ENCODE measurements at places on chromosomes 1 and 21.

DNA sequence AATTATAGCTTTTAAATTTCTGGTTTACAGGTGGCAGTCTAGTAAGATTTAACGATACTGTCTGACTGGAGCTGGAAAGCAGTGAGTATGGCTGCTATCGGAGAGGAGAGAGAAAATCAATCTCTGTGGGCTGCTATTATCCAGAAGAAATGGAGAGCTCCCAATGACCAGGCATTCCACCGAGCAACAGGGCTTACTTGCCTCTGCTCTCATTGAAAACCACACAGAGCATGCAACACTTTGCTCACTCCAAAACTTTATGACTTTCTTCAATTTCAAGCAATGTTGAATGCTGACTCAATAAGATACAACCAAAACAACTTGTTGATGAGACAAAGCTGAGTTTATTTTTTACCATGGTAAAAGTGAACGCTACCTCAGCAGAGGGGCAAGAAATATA, 337.0 kb upstream of the NCAM2 start:
- no peak for DNase-seq

DNA sequence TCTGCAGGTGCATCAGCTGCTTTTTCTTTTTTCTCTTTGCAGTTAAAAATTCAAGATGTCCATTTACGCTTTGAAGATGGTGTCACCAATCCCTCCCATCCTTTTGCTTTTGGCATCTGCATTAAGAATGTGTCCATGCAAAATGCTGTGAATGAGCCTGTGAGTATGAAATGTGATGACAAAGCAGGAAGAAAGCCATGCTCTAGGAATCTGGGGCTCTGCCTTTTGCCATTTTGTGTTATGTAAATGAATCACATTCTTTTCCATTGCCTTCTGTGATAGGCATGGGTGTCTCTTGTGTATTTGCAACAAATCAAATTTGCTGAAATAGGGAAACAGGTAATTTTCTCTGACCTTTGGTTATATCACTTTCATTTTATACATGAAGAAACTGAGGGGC, 19.4 kb downstream of the VPS13D start:
- DNase-seq, result no peak

- peak; percentile 27 for DNase-seq
These were observed 15.7 kb upstream of the LUZP1 start for GRCh38 chr1:23184212-23184934.

DNA sequence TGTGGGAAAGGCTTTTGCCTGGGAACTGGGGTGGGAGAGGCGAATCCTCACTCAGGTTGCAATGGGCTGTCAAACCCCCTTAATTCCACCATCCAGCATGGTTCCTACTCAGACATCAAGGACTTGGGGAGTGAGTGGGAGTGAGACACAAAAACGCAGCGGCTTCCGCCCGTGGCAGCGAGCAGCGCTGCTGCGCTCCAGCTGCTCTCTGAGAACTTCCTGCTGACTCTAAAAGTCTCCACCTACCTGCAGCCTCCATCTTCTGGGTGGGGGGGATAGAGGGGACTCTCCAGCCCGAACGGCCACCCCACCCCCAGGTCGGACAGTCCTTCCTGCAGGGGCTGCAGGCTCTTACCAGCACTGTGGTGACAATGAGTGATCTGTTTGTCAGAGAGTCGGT, 184.4 kb downstream of the GRIK3 start:
- DNase-seq, result no peak

DNA sequence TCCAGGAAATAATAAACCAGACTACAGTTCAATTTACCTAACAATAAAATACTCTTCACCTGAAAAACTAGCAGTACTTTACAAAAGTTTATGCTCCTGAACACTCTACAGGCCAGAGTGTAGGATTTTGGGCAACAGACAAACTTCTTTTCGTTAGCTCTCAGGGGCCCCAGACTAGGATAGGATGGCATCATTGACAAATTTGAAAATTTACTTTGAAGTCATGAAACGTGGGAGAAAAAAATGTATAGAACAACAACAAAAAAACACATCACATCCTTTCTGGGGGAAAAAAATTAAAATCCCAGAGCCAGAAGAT, 1.2 kb downstream of the PTP4A2 start:
- DNase-seq, result no peak

DNA sequence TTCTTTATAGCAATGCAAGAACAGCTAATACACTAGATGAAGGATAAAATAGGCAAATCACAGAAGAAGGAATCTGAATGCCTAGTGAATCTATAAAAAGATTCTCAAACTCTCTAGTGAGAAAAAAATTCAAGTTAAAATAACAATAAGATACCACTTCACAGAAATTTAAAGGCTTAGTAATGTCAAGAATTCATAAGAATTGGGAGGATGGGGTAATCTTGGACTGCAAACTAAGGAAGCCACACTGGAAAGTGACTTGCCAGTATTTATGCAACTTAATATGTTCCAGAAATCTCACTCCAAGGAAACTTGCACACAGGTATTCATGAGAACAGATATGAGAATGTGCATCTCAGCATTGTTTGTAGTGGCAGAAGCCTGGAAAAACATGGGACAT, 38.9 kb upstream of the PRRC2C start:
- no peak for DNase-seq

GRCh38 chr1:197841883-197842553, 60.4 kb upstream of the C1orf53 start:
- no peak for DNase-seq

- DNase-seq, result no peak
These were observed 142.6 kb upstream of the CXADR start for GRCh38 chr21:17370263-17370662.

DNA sequence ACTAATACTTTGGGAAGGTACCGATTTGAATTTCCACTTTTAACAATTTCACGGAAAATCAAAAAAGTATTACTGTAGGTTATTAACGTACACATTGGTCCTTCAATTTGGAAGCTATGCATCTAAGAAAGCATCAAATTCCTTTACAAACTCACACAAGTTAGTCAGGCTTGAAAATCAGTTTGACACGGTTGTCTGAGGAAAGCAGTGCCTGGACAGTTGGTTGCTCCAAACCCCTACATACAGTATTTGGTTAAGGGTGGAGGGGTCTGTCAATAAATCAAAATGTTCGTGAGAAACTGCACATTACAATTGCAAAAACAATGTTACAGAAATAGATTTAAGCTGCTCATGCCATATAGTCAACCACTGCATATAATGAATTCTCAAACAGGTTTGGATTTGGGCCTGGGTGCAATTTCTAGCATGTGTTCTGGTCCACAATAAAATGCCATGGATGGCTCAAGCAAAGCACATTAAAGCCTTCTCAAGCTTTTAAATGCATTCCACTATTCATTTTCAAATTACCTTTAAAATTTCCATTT, 19.9 kb upstream of the RBM34 start:
- DNase-seq, result no peak

DNA sequence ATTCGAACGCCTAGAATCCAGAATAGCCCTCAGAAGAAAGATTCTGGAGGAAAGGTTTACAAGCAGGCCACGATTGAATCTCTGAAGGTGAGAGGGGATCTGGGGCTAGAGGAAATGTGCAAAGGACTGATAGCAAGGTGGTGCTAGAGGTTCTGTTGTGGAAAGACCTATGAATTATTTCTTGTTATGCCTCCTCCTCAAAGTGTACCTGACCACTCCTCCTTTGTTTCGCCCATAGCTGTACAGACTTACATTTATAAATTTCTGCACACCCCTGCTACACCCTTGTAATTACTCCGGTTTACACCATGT, 986 bp downstream of the TCEANC2 start:
- no peak for DNase-seq

GRCh38 chr1:207018707-207019106, 13.8 kb downstream of the C1orf116 start:
- no peak for DNase-seq

- DNase-seq, result no peak
These were observed 22.6 kb upstream of the GBP4 start for GRCh38 chr1:89221341-89221740.

- DNase-seq, result no peak
These were observed 15.4 kb downstream of the PPIE start for GRCh38 chr1:39754026-39754570.

- DNase-seq, result no peak
These were observed 383.3 kb downstream of the RRAGC start for GRCh38 chr1:38476111-38476849.

DNA sequence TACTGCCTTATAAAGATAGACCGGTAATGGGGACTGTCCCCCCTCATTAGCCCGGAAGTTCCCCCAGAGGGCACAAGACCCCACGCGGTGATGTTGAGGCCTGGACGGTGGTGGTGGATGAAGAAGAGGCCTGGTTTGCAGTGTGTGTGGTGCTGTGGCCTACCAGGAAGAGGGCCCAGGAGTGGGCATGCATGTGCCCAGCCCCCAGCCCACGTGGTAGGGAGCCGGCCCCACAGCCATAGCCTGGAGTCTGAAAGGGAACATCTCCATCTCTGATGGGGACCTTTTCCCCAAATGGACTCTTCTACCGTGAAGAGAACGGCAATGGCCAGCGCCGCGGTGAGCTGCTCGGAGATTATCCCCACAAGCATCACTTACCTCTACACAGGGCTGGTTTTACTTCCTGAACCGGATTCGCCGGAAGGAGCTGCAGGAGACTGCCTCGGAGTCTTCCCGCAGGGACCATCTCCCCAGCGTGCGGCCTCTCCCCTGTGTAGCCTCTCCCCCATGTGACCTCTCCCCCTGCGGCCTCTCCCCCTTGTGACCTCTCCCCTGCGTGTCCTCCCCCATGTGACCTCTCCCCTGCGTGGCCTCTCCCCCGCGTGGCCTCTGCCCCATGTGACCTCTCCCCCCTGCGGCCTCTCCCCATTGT, 20.6 kb downstream of the RRP1 start:
- no peak for DNase-seq

GRCh38 chr1:19685994-19686393, 21.3 kb downstream of the HTR6 start:
- no peak for DNase-seq

DNA sequence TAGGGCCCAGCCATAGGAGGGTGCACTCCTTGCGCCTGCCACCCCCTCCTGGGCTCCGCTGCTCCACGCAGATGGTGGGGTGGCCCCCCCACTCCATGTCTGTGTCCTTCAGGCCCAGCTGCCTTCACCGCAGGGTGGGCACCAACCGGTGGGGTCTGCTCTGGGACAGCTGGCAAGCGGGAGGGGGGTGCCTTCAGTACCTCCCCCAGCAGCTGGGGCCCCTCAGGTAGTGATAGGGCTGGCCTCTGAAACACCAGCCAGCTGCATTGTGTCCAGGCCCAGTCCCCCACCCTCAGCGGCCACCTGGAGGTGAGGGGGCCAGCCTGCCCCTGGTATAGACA, 360 bp downstream of the GJC2 start:
- no peak for DNase-seq

Measured in NCI-H748 treated with DMSO at 0.1 percent for 48 hours (cell line).